B cell (primary cell): ENCODE measurements at places on chromosomes 16 and 17.

GRCh38 chr17:76748657-76749056 lies 10.7 kb downstream of the MFSD11 start:
- H3K27ac ChIP-seq = no peak overlapping the region
- peaks cover 18% of the 10 kb centered on the region for H3K36me3 ChIP-seq
- H3K4me1 ChIP-seq = peaks cover 15% of the 10 kb centered on the region
- H3K27me3 ChIP-seq = no peaks in the 10 kb centered on the region
- no peak for DNase-seq

DNA sequence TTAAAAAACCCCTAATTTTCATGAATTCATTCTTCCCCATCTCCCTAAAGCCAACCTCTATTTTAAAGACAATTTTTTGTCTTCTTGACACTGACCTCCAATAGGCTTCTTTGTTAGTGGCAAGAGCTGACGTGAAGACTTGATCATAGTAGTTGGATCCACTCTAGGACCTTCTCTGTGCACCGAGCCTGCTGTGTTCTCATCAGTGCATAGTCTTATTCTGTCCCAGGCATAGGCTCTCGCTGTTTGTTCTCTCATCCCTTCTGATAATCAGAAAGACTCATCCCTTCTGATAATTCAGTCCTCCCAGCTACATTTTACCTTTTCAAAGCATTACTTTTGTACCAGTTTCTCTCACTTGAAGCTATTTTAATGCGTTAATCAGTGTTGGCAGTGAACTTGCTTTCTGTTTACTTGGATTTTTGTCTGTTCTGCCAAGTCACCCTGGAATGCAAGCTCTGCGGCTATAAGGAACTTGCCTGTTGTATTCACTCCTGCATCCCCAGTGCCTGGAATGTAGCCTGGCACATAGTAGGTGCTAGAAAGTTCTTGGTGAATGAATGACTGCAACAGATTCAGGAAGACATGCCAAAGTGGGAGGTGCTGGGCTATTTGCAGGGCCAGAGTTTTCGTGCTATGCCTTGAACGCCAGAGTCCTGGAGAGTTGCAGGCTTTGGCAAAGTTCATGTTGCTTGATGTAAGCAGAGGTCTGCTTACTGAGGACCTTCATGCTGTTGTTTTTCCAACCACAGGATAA lies 147.6 kb upstream of the MPHOSPH6 start:
- H3K36me3 ChIP-seq = no peaks in the 10 kb centered on the region
- no peaks in the 10 kb centered on the region for H3K27me3 ChIP-seq
- no peak overlapping the region for H3K4me3 ChIP-seq
- H3K27ac ChIP-seq = no peak overlapping the region

GRCh38 chr16:84521497-84521770 lies 17.0 kb upstream of the MEAK7 start:
- no peak overlapping the region for H3K4me3 ChIP-seq
- DNase-seq = no peak
- H3K36me3 ChIP-seq = no peaks in the 10 kb centered on the region
- no peak overlapping the region for H3K27ac ChIP-seq
- H3K4me1 ChIP-seq = no peaks in the 10 kb centered on the region
- H3K27me3 ChIP-seq = no peaks in the 10 kb centered on the region

GRCh38 chr17:38851434-38851833 lies 2.1 kb downstream of the RPL23 start:
- H3K4me1 ChIP-seq = peaks cover 27% of the 10 kb centered on the region
- peak overlapping the region; percentile 92 for H3K27ac ChIP-seq
- no peaks in the 10 kb centered on the region for H3K27me3 ChIP-seq
- DNase-seq = no peak
- H3K4me3 ChIP-seq = peak overlapping the region; percentile 2
- H3K36me3 ChIP-seq = peaks cover 20% of the 10 kb centered on the region

- no peaks in the 10 kb centered on the region for H3K4me1 ChIP-seq
- H3K27me3 ChIP-seq = no peaks in the 10 kb centered on the region
- no peak overlapping the region for H3K27ac ChIP-seq
- no peaks in the 10 kb centered on the region for H3K36me3 ChIP-seq
Measured at GRCh38 chr17:80592243-80592642, 47.6 kb downstream of the RPTOR start.

- H3K4me3 ChIP-seq = no peak overlapping the region
- H3K27me3 ChIP-seq = no peaks in the 10 kb centered on the region
- no peak overlapping the region for H3K27ac ChIP-seq
- no peak for DNase-seq
Measured at GRCh38 chr16:88672776-88673175, 9.9 kb upstream of the MVD start.

GRCh38 chr17:52178012-52178411 lies 19.5 kb upstream of the CA10 start:
- H3K27ac ChIP-seq = no peak overlapping the region
- no peaks in the 10 kb centered on the region for H3K27me3 ChIP-seq
- no peak for DNase-seq
- H3K4me1 ChIP-seq = no peaks in the 10 kb centered on the region
- H3K36me3 ChIP-seq = no peaks in the 10 kb centered on the region

GRCh38 chr17:47708312-47708863 lies 14.4 kb downstream of the TBKBP1 start:
- H3K4me1 ChIP-seq = peaks cover 58% of the 10 kb centered on the region
- no peaks in the 10 kb centered on the region for H3K36me3 ChIP-seq
- no peaks in the 10 kb centered on the region for H3K27me3 ChIP-seq
- H3K4me3 ChIP-seq = no peak overlapping the region
- H3K27ac ChIP-seq = no peak overlapping the region
- DNase-seq = no peak

- DNase-seq = no peak
- no peaks in the 10 kb centered on the region for H3K4me1 ChIP-seq
- H3K27me3 ChIP-seq = peaks cover 14% of the 10 kb centered on the region
- H3K4me3 ChIP-seq = no peak overlapping the region
- no peak overlapping the region for H3K27ac ChIP-seq
Measured at GRCh38 chr16:71593048-71593999, 16.4 kb upstream of the TAT start.

GRCh38 chr17:1920948-1921351 lies 91.1 kb downstream of the RPA1 start:
- H3K4me3 ChIP-seq = no peak overlapping the region
- no peaks in the 10 kb centered on the region for H3K36me3 ChIP-seq
- no peak for DNase-seq

DNA sequence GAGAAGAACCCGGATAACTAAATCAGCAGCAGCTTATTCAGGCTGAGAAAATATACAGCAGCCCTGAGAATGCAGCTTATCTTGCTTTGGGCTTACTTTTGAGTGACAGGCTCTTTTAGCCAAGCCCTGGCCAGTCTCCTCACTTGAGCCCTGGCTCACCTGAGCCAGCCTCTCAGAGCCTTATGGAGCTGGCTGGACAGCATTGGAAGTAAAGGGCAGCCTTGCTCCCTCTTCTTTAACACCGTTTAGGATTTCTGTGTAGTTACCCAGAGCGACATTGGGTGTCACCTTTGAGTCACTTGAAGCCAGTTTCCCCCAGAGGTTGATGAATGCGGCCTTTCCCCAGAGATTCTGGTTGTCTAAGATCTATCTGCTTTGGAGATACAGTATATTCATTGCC lies 7.7 kb upstream of the NPIPB2 start:
- H3K4me3 ChIP-seq = no peak overlapping the region
- H3K27ac ChIP-seq = no peak overlapping the region
- H3K4me1 ChIP-seq = peaks cover 14% of the 10 kb centered on the region
- DNase-seq = peak; percentile 78
- no peaks in the 10 kb centered on the region for H3K27me3 ChIP-seq

GRCh38 chr16:23753908-23754593 lies 775 bp upstream of the CHP2 start:
- no peak overlapping the region for H3K27ac ChIP-seq
- H3K4me1 ChIP-seq = peaks cover 16% of the 10 kb centered on the region
- peaks cover 34% of the 10 kb centered on the region for H3K27me3 ChIP-seq

DNA sequence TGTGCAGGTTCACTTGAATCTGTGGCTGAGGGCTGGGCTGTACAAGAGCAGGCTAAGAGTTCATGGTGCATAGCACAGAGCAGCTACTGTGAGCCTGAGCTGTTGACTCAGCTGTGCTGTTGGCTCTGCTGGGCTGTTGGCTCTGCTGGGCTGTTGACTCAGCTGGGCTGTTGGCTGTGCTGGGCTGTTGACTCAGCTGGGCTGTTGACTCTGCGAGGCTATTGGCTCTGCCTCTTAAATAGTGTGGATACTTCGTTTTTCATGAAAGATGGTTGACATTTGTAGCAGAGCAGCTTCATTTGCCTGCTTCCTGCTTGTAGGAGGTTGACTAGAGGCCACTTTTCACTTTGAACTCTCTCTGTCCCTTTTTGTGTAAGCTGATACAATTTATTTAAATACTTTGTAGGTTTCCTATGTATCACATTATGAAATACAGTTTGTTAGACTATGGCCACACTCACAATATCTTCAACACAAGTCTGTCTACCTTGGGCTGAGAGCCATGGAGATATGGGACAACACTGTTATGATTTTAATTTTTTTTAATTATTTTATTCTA lies 40.3 kb upstream of the CCNF start:
- no peak for DNase-seq
- peaks cover 4% of the 10 kb centered on the region for H3K27me3 ChIP-seq
- H3K27ac ChIP-seq = no peak overlapping the region
- no peaks in the 10 kb centered on the region for H3K36me3 ChIP-seq
- no peaks in the 10 kb centered on the region for H3K4me1 ChIP-seq
- H3K4me3 ChIP-seq = no peak overlapping the region

DNA sequence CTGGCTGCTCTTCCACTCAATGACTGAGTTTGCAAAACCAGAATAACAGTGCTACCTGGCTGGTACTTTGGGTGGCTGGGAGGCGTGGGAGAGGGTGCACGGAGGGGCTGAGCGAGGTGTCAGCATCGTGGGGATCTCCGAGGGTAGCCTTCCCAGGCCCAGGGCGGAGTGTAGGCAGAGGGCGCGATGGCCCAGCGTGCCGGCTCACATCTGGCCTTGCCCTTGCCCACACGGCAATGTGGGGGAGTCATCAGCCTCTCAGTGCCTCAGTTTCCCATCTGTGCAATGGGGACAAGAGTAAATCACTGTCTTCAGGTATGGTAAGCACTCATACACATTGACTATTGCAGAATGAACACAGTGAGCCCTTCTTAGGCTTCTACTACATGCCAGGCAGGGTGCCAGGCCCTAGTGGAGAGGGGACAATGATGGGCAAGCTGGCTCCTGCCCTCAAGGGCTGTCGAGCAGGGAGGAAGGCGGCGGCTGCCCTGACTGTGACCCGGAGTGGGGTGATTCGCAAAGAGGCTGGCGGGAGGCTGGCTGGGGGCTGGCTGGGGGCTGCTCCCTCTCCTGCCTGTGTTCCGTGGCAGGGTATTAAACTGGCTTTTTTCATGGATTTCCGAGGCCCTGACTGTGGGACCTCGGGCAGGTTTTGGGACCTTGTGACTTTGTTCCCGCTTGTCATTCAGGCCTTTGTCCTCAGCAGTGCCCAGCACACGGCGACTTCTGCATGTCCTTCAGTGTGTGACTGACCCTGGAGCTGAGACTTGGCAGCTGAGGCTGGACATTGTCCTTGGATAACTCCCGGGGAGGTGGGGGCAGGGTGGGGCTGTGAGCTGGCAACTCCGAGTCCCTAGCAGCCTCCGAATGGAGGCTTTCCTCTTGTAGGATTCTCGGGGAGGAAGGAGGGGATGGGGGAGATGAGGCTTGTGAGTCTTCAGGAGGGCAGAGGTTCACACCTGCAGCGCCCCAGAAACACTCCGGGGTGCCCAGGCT lies 243.1 kb downstream of the SEC14L1 start:
- H3K27ac ChIP-seq = no peak overlapping the region
- H3K36me3 ChIP-seq = no peaks in the 10 kb centered on the region

- peaks cover 28% of the 10 kb centered on the region for H3K36me3 ChIP-seq
- peaks cover 12% of the 10 kb centered on the region for H3K4me1 ChIP-seq
- no peaks in the 10 kb centered on the region for H3K27me3 ChIP-seq
- no peak for DNase-seq
Measured at GRCh38 chr16:75640598-75640997, 6.9 kb downstream of the KARS1 start.
